A549 (cell line): ENCODE measurements at places on chromosomes 7 and 10.

- DNase-seq = peak; percentile 5
Measured at GRCh38 chr7:46512891-46513413, 591.9 kb upstream of the IGFBP3 start.

GRCh38 chr7:4163565-4164203 lies 518.4 kb upstream of the FOXK1 start:
- no peak for DNase-seq

GRCh38 chr10:13911821-13912520 lies 325.2 kb downstream of the PRPF18 start:
- DNase-seq = no peak

DNA sequence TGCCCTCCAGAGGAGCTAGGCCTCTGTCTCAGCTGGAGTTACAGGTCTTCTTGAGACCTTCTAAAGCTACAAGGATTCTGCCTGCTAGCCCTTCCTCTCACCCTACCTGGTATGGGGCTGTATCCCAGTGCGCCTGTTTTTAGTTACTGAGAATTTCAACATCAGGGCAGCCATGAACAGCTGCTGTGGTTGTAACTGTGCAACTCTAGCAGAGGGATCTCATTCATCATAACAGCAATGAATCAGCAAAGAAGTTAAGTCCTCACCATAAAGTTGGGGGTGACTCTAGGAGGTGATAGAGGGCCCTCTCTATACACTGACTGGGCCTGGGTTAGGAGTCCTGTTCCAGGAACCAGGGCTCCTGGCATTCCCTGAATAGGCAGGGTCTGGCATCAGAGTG lies 14.0 kb upstream of the CDH23 start:
- DNase-seq = no peak

GRCh38 chr10:59907918-59908807 lies 1.8 kb upstream of the CCDC6 start:
- peak; percentile 65 for DNase-seq

DNA sequence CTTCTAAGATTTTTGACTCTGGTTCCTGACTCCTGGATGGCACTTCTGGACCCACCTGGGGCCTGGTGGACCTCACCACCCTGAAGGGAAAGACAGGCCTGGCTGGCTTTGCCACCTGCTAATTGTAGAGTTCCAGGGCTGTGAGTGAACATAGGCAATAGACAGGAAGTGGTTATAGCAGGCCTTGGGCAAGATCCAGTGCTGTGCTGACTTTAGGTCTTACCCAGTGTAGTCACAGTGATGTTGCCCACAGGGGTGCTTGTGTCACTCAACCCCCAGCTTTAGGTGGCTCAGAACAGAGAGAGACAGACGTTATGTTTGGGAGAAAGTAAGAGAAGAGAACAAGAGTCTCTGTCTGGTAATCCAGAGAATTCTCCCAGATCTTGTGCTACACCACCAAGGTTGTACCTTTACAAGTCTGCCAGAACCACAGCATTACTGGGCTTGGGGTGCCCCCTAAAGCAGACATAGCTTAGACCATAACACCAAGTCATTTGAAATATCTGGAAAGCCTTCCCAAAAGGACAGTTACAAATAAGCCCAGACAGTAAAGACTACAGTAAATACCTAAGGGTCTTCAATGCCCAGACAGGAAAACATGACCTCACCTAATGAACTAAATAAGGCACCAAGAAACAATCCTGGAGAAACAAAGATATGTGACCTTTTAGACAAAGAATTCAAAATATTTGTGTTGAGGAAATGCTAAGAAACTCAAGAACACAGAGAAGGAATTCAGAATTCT lies 303.4 kb downstream of the PCLO start:
- DNase-seq = no peak

DNA sequence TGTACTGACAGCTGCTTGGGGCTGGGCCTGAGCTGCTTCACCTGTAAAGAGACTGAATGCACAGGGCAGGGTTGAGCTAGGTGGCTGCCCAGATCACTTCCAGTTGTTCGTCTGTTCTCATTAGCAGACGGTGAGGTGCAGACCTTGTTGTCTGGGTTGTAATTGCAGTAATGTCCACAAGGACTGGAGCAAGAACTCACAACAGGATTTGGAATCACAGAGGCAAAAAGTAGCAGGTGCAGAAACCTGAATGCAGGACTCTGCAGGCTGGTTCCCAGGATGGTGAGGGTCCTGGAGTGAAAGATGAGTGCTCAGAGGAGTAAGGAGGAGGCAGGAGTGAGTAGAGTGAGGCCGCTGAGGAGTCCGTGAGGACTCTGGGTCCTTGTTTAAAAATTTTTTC lies 9.2 kb downstream of the ZSCAN25 start:
- no peak for DNase-seq

- no peak for DNase-seq
Measured at GRCh38 chr10:96512524-96513304, 1.0 kb downstream of the TLL2 start.

DNA sequence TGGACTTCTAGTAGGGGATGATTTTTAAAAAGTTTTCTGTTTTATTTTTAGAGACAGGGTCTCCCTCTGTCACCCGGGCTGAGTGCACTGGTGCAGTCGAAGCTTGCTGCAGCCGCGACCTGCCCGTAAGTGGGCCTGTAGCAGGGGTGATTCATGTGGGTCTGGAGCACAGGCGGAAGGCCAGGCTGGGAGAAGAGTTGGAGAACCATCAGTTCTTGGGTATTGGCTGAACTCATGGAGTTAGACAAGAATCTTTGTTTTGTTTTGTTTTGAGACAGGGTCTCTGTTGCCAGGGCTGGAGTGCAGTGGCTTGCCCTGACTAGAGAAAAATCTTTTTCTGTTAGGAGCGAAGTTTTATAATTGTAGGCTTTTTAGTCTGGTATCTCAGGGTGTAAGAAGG lies 5.7 kb downstream of the SRRT start:
- DNase-seq = no peak

DNA sequence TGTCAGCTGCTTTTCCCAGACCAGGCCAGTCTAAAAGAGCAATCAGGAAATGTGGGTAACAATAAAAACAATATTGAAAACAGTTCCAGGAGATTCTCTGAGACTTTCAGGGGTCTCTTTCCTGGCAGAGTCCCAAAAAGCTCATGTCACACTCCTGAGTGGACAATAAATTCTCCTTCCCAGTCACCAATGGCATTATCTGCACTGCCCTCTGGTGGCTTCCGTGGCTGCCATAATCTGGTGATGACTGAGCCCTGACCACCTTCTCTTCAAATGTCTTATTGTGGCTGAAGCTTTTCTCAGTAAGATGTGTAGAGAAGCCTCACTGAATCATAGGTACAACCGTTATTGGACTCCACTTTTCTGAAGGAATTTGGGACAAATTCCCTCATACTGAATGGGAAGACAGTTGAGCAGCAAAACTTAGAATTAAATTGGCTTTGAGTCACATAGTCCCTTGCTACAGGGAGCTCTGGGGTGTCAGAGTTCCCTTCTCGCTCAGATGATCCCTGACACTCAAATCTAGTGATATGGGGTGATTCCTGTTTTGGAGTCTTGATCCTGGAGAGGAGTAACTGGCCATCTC lies 24.4 kb upstream of the ASAH2 start:
- DNase-seq = peak; percentile 18

GRCh38 chr7:30091491-30091912 lies 43.3 kb upstream of the MTURN start:
- DNase-seq = peak; percentile 9

DNA sequence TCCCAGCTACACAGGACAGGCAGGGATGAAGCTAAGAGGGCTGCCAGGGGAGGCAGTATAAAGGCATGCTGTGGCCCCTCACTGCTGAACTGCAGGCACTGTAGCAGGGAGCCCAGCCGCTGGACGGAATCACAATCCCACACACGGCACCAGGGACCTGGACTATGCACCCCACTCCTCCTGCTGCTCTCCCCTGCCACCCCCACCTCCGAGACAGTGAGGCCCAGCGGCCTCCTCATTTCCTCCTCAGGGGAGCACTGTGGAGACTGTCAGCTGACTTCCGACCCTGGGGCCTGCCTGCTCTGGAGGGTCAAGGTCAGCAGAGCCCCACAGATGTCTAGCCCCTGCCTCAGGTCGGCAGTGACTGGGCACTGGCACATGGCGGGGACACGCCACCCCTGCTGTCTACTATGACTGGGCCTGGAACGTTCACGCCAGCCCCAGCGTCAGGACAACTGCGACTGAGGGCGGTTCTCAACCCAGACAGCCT lies 92.7 kb downstream of the FAM53B start:
- DNase-seq = no peak

DNA sequence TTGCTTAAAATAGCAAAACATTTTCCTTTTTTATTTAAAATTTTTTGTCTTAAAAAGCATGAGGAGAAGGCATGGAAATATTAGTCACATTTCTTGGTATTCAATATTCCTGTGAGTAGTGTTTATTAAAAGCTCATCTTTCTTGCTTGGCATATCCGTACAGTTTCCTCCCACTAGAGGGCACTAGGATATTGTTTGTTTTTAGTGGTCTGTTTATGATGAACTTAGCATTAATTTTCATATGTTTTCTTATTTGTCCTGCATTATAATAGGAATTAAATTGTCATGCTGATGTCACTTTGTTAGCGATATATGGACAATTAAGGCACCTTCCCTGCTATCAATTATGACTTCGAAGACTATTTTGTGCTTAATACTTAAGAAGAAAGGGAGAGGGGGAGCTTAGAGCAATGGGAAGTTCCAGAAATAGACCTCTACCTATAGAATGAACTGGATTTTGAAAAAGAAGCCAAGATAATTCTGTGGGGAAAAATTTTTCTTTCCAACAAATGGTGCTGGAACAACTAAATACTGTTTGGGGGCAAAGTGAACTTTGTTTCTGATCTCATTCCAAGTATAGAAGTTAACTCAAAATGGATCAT lies 91.0 kb upstream of the STRIP2 start:
- DNase-seq = peak; percentile 57

GRCh38 chr7:93913197-93913596 lies 6.8 kb downstream of the GNGT1 start:
- DNase-seq = no peak

DNA sequence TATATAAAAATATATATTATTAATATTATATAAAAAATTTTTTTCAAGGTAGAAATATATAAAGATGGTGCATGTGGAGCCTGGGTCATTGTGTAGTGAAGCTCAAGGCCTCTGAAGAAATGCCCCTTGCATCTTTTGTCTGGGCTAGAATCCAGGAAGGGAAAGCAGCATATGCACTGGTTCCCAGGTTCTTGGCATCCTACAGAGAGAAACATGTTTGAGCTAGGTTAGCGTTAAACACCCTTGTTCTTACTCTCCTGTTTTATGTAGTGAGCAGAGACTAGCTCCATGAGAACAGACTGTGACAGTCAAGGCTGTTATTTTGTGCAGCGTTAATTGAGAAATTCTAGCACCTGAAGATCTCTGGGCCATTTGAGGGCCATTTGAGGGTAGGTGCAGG lies 116.1 kb downstream of the POM121L12 start:
- no peak for DNase-seq

DNA sequence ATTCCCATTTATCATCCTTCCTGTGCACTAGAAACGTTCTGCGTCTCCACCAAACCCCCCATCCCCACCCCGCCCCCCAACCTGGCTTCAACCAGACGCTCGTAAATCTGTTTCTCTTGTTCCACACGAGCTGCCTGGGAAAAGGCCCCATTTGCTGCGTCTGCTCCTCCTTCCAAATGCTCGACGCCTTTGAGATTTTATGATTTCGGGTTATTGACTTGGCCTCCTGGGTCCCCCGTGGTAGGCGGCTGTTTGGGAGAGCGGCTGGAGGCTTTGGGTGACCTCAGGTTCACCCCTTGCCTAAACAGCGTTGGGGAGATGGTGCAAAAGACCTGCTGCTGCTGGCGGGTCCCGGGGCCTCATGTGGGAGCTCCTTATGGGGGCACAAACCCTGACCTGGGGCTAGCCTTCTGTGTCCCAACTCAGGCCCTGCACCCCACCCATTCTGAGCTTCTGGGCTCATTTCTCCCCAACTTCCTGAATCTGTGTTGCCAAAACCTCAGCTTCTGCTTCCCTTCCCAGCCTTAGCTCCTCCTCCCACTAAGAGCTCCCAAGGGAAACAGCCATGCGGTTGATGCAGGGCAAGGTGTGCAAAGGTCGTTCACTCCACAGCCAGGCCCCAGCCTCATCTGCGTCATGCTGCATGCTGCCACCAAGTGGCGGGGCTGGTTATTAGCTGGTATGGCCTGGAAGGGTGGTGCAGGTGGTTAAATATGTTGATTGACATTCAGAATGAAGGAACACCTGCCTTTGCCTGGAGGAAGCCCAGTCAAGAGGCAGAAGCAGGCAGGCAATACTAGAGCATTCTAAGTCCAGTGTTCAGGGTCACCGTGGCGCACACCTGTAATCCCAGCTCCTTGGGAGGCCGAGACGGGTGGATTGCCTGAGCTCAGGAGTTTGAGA lies 49.1 kb upstream of the ELN start:
- DNase-seq = peak; percentile 90

DNA sequence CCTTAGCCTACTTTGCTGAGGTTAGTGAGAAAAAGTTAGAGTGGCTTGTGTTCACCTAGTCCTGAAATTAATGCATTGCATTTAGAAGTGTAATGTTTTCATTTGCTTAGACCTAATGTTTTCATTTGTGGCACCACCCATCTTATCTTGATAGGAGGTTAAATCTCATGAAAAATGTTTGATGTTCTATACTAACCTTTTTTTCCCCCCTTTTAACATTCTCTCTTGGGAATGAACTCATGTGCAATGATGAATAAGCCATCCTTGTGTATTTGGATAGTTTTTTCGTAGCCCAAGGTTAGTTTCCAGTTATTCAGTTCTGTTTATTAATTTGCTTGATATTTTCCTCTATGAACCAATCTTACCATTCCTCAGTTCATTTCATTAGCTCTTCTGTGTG lies 2.8 kb downstream of the FHIP2A start:
- DNase-seq = no peak

GRCh38 chr7:365593-365992 lies 75.6 kb downstream of the FOXL3 start:
- DNase-seq = no peak

GRCh38 chr7:100678291-100678984 lies 4.9 kb downstream of the GNB2 start:
- no peak for DNase-seq

DNA sequence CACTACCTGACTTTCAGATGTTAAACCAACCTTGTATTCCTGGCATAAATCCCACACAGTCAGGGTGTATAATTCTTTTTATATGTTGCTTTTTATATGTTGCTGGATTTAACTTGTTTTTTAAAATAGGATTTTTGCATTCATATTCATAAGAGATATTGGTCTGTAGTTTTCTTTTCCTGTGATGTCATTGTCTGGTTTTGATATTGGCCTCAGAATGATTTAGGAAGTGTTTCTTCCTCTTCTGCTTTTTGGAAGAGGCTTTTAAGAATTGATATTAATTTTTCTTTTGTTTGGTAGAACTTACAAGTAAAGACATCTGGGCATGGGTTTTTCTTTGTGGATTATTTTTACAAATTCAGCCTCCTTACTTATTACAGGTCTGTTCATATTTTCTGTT lies 93.1 kb downstream of the CARD11 start:
- DNase-seq = no peak

- DNase-seq = no peak
Measured at GRCh38 chr10:116263870-116264655, 8.9 kb downstream of the GFRA1 start.
